HT1080 (cell line): ENCODE measurements at places on chromosomes 6 and 20. TPM values are rescaled to one million over a fixed set of nuclear protein-coding genes. Genes with fewer than 3 reads are reported as not detected.

MC3R gene
- total RNA-seq, result not detected in 2 replicates

DNA sequence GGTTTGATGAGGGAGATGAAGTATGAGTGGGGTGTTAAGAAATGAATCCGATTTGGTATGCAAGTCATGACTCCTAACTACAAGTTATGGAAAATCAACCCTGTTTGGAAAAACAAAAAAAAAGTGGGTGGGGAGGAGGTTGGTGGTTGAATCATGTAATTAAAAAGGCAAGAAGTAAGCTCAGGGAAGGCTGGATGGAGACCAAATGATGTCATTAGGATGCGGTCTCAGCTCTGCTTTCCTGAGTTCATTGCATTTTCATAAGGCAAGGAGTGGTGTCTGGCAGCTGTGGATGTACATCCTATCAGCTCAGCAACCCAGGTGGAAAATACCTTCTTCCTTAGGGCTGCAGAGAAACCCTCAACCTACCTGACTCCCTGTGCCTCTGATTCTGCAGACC is 60.4 kb upstream of the AKAP12 start:
- peak; percentile 69 for DNase-seq

GRCh38 chr20:9927224-9927623 is 88.3 kb upstream of the PAK5 start:
- no peak for DNase-seq

ACSS1 gene
- 0.07 and 0.08 TPM in 2 replicates for total RNA-seq

DNA sequence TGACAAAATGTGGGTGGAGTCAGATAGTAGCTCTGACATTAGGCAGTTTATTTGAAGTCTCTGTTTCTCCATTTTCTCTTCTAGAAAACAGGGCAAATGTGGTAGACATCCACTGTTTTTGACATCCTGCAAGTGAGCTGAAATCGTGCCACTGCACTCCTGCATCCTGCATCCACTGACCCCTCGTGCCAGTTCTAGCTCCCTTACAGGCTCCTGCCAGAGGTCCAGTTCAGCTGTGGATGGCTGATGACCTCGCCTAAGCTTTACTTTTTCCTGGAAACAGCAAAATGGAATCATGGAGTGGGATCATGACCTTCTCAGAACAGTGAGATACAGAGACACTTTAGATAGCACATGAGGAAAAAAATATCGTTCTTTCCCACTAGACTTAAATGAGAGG is 58.5 kb downstream of the TULP4 start:
- no peak for DNase-seq

DNA sequence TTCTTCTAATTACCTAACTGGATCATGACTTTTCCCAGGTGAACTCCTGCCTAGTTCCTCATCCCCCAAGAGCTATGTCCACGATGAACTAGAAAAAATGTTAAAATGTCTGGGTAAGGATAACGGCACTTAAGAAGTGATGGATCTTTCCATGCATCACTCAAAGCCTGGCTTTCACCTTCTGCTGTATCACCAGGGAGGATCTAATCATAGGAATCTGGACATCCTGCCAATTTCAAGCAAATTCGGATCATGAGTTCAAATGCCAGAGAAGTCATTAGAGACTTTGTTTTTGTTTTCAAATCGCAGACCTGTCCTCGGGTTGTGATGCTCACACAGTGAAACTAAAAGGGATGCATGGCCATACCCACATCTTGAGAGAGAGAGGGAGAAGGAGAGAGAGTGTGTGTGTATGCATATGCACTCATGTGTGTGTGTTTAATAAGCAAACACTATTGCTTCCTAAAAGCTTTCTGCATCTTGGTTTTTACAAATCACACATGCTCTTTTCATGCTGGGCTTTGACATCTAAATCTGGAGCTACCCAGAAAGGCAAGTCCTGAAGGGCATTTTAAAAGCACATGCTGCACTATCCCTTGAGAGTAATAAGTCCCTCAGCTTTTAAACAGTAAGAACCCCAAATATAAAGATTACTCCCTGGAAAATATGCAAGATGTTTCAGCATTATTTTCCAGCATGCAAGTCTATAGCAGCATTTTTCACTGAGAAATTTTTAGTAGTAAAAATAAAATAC is 524.6 kb upstream of the NOX3 start:
- DNase-seq, result no peak

GRCh38 chr6:93849857-93850256 is 430.5 kb upstream of the EPHA7 start:
- peak; percentile 2 for DNase-seq

GRCh38 chr20:45085289-45085688 is 15.6 kb downstream of the KCNS1 start:
- DNase-seq, result no peak

- DNase-seq, result no peak
Observed at GRCh38 chr6:44849806-44850205, 462.3 kb downstream of the CDC5L start.

- DNase-seq, result no peak
Observed at GRCh38 chr6:41732591-41733359, 2.6 kb downstream of the TFEB start.

DNA sequence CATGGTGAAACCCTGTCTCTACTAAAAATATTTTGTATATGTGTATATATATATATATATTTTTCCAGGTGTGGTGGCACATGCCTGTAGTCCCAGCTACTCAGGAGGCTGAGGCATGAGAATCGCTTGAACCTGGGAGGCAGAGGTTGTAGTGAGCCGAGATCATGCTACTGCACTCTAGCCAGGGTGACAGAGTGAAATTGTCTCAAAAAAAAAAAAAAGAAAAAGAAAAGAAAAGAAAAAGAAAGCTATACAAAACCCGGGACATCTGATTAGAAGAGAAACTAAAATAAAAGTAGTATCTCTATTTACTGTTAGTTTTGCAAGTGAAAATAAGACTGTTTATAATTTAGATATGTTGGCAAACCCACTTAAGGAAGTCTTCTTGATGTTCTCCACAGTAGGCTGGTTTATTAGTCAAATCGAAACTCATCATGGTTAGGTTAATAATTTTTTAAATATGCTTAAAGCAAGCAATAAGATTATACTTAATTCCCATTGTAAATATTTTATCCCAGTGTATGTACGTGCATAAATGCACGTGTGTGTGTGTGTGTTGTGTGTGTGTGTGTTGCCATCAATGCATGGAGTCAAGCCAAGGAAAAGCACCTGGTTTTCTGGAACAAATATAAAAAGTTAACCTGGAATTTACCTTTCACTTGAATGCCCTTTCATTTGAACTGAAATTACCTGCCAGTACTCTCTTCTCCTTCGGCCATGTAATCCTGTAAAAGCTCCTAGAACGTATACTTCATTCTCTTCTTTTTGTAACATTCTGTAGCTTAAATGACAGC is 7.1 kb downstream of the VNN2 start:
- no peak for DNase-seq

DNA sequence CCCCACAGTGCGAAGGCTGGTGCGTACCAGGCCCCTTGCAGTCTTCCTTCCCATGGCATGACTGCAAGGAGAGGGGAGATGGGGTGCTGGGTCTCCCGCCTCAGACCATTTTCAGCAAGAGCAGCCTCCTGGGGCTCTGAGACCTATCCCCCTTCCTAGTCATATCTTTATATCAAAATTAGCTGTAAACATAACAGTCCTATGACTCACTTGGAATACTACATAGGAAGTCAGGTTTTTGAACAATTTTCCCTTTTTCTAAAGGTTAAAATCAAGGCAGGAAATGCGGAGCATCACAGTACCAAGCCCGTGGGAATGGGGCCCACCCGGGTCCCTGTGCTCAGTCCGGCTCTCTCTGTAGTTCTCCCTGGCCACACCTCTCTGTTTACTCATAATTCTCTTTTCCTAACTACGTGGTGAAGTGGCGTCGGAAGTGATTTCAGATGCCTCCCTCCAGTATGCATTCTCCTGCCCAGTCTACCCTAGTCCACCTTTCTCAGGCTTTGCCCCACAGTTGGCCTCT is 109.8 kb upstream of the TMEM170B start:
- DNase-seq, result peak; percentile 35

GRCh38 chr6:52361945-52362442 is at the start of gene PAQR8:
Gene PAQR8 (plus strand): TSS chr6:52362151. CDS start chr6:52403214, 41,063 bp downstream.
- DNase-seq, result peak; percentile 67

SERPINB6 gene
- 45.9 and 52.6 TPM in 2 replicates for total RNA-seq

GRCh38 chr6:37016995-37017394 is 11.5 kb downstream of the FGD2 start:
- DNase-seq, result no peak

DEFB123 gene
- not detected in 2 replicates for total RNA-seq

- DNase-seq, result peak; percentile 28
Observed at GRCh38 chr6:7726416-7727085, 652 bp downstream of the BMP6 start.

HSPA1A gene
- total RNA-seq, result 99.6 and 108 TPM in 2 replicates

DNA sequence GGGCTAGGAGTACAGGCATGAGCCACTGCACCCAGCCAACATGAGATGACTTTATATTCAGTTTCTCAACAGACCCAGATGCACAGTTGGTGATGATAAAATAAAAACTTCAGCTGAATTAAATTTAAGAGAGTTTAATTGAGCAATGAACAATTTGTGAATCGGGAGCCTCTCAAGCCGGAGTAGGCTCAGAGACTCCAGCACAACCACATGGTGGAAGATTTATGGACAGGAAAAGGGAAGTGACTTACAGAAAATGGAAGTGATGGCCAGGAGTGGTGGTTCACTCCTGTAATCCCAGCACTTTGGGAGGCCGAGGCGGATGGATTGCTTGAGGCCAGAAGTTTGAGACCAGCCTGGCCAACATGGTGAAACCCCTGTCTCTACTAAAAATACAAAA is 10.4 kb upstream of the BCAS4 start:
- no peak for DNase-seq

PROCR gene
- 73.5 and 96.8 TPM in 2 replicates for total RNA-seq

DNA sequence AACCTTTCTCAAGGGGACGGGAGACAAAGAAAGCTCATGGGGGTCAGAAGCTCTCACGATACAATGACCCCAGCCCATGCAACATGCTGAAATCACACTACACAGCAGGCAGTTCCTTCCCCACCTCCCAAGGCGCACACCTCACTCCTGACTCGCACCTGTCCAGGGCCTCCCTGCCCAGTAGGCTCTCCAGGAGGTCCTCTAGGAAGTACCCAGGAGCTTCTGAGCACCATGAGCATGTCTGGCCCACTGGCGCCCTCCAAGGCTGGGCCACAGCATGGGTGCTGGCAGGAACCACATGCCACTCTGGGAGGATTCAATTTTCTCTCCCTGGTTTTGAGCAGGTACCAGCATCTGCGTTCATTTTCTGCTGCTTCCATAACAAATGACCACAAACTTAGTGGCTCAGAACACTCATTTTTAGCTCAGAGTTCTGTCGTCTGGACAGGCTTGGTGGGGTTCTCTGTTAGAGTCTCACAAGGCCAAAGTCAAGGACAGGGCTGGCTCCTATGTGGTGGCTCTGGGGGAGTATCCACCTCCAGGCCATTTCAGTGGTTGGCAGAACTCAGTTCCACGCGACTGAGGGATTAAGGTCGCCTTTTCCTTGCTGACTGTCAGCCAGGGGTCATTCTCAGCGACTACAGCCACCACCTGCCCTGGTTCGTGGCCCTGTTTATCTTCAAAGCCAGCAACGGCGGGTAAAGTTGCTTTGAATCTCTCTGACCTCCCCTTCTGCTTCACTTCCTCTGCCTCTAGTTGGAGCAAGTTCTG is 32.7 kb downstream of the ACSS1 start:
- DNase-seq, result no peak

DNA sequence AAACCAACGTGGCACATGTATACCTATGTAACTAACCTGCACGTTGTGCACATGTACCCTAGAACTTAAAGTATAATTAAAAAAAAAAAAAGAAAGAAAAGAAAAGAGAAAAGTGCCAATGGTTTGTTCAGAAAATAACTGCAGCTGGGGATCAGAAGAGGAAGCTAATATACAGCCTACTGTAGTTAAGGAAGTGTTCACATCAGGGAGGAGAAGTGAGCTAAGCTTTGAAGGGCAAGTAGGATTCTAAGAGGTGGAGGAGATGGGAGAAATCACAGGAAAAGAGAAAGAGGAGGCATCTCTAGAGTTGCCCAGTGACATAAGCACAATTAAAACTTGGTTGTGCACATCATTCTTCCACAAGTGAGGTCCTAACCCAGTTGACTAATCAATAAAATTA is 214.4 kb upstream of the DTNBP1 start:
- no peak for DNase-seq

- no peak for DNase-seq
Observed at GRCh38 chr6:26234421-26235301, 130.3 kb upstream of the BTN3A2 start.

EYS gene
- total RNA-seq, result 0.20 and 0.87 TPM in 2 replicates

ULBP3 gene
- 14.1 and 18.3 TPM in 2 replicates for total RNA-seq

GRCh38 chr6:157985378-157986155 is 3.9 kb downstream of the SYNJ2 start:
- no peak for DNase-seq

GRCh38 chr6:146598772-146599405 is at the start of gene ADGB:
Gene ADGB (plus strand): TSS chr6:146598972. CDS start chr6:146599041, 69 bp downstream.
- DNase-seq, result peak; percentile 35

IBTK gene
- 19.5 and 22.5 TPM in 2 replicates for total RNA-seq

MUC21 gene
- total RNA-seq, result not detected in 2 replicates

DNA sequence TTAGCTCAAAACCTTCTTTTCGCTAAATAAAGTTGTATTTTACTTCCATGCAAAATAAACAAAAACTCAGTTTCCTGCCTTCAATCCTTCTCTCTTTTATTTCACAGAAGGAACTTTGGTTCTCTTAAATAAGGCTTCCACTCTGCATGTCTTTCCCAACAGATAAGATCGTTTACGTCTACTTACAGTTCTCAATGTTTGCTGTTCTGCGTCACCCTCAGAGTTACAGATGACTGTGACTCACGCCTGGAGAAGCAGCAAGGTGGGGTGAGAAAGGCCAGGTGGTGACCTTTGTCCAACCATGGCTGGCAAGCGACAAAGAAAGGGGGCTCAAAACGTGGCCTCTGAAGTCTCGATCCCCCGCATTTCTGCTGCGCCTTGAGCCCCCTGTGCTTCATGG is 51.4 kb upstream of the RPS6KA2 start:
- DNase-seq, result peak; percentile 32

GRCh38 chr6:16224409-16224808 is 14.0 kb upstream of the GMPR start:
- no peak for DNase-seq

LAMA2 gene
- 0.18 and 0.20 TPM in 2 replicates for total RNA-seq
